ENCODE measurements at places on chromosomes 5 and 9.
A peak's percentile ranks its signal among the peaks of the same experiment; 100 is the strongest.

DNA sequence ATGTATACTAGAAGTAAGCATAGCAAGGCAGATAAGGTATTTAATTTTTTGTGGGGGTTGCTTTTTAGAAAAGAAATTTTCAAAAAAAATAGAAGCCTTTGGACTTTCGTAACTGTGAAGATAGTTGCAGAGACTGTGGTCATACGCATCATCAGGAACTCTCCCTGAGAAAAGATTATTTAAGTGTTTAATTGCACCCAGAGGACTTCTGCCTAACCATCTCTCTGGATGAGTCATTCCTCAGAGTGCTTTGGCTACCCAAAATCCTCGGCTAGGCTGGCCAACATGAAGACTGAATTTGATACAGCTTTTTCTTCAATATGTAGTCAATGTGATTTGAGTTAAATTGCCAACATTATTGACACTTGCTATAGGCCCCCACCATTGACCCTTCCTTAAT, 296.4 kb downstream of the TLR4 start:
- no peak for DNase-seq

DNA sequence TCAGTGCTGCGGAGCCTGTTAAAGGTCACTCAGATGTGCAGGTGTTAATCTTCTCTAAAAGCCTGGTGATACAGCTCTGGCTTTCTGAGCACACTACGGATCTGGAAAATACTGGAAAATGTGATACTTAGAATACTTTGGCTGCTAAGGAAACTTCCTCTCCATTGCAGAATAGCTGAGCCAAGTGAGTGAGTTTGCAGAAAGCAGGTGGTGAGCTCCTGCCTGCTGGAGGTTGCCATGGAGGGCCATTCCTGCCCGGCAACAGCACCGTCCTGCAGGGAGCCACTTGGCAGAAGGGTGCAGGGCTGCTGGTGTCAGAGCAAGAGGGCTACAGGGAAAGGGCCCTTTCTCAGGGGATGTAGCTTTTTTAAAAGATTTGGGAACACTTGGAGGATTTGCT, 40.7 kb downstream of the SECISBP2 start:
- no peak for DNase-seq

DNA sequence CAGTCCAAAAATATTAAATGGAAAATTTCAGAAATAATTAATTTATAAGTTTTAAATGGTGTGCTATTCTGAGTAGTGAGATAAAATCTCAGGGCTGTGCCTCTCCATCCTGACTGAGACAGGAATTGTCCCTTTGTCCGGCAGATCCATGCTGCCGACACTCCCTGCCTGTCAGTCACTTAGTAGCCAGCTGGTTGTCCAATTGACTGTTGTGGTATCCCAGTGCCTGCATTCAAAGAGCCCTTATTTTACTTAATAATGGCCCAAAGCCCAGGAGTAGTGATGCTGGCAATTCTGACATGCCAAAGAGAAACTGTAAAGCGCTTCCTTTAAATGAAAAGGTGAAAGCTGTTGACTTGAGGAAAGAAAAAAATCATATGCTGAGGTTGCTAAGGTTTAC, 157.5 kb downstream of the ENC1 start:
- DNase-seq, result no peak

DNA sequence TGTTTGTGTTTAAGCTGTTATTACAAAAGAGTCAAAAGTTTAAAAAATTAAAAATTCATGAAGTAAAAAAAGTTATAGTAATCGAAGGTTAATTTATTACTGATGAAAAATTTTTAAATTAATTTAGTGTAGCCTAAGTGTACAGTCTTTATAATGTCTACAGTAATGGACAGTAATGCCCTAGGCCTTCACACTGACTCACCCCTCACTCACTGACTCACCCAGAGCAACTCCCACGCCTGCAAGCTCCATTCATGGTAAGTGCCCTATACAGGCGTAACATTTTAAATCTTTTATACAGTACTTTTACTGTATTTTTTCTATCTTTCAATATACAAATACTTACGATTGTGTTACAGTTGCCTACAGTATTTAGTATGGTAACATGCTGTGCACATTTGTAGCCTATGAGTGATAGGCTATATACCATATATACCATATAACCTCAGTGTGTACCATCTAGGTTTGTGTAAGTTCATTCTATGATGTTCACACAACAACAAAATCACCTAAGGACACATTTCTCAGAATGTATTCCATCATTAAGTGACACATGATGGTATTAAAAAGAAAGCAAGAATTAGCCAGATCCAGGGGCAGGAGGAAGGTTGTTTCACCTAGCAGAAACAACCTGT, 40.1 kb downstream of the DCAF10 start:
- peak; percentile 69 for DNase-seq

DNA sequence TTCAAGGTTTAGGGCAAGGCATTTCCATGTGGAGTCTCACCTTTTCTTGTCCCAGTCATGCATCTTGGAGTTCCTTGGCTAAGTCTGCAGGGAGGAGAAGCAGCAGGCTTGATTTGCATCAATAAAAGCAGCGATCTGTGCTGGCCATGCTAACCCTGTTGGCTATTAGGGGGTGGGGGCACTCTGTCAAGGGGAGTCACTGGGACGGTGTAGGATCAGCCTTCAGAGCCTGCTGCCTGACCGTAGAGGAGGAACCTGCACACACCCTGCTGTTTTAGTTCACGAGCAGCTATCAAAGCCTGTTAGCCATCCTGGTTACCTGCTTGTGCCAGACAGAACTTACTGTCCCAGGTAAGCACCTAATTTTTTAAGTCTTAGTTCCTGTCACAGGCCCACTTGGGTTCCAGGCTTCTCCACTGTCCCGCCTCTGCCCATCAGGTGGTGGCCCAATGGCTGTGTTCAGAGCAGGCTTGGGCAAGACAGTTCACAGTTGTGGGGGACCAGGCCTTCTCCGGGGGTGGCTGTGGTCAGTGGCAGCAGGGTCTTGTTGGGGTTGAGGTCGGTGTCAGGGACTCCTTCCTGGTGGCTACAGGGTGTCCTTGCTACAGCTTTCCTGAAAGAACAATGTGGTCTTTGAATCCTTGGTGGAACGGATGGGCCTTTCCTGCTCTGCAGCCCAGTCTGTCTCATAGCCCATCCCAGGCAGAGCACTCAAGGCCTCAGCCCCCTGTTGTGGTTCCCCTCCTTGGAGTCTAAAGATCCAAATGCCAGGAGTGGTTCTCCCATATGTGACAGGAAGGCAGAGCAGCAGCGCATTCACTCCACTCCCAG, 43.7 kb downstream of the SECISBP2 start:
- DNase-seq, result no peak

DNA sequence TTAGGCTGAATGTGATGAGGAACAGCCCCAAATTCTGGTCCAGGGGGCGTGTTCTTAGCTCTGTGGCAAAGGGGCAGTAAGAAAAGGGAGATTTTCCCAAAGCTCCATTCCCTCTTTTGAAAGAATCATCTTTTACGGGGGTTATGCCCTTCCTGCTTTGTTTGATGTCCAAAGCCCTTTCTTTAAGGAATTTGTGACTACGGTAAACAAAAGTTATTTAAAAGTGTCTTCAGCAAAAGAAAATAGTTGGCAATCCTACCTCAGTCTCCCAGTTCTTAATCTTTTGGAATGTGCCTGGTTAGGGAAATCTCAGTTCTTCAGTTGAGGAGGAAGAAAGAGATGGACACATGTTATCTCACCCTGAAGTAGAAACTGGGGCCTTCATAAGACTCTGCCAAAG, 24.4 kb upstream of the ARSI start:
- DNase-seq, result no peak

DNA sequence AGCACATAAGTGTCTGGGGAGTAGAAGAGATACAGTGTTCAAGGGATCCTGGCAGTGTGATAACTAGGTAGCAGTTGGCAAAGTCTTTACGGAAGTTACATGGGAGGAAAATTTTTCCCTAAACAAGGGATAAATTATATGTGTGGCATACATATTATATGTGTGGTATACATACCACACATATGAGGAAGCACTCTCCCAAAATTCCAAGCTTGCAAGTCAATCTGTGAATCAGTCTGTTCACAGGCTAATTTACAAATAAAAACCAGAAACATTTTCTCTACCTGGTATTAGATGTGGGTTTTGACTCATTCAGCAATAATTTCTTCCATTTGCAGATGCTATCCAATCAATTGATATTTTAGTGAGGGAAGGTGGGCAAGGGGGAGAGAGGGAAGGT, 110.0 kb downstream of the ISOC1 start:
- DNase-seq, result peak; percentile 40

- DNase-seq, result no peak
Observed at GRCh38 chr9:109256336-109256735, 64.5 kb downstream of the EPB41L4B start.

- DNase-seq, result no peak
Observed at GRCh38 chr9:108241384-108242073, 614.3 kb downstream of the ACTL7B start.

DNA sequence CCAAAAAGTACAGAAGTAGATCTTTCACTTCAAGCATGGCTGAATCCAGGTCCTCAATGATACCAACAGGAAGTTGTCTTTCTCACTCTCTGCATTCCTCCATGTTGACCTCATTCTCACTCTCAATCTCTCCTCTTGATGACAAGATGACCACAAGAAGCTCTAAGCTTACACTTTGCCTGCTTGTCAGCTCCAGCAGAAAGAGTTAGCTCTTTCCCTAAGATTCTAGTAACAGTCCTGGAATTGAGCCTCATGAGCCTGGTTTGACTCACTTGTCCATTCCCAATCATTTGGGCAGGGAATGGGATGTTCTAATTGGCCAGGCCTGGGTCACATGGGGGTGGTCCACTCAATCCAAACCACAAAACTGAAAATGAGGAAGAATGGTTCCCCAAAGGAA, 3.3 kb upstream of the CLTA start:
- peak; percentile 91 for DNase-seq

DNA sequence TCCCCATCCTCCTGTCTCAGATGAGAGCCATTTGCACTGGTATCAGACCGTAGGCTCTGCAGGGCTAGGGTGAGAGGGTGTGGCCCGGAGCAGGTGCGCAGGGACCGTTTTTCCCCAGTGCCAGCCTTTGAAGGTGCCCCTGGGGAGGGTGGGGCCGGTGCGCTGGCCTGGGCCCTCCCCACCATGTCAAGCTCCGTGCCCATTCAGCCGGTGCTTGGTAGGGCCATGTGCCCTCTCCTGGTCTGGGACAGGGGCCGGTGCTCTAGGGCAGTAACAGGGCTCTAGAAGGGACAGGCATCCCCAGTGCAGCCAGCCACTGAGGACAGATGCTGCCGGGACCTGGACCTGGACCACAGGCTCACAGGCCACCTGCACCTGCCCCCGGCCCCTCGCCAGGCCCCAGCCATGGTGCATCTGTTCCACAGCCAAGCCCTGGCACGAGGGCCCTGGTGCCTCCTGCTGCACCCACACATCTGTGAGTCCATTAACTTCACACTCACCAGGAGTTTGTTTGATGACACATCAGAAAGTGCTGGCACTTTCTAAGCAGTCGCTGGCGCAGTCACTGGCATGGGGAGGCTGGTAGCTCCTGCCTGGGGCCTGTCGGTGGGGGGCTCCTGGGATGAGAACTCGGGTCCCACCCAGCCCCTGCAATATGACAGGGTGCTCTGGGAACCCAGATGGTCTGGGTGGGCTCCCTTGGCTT, 5.0 kb upstream of the QRFP start:
- no peak for DNase-seq

DNA sequence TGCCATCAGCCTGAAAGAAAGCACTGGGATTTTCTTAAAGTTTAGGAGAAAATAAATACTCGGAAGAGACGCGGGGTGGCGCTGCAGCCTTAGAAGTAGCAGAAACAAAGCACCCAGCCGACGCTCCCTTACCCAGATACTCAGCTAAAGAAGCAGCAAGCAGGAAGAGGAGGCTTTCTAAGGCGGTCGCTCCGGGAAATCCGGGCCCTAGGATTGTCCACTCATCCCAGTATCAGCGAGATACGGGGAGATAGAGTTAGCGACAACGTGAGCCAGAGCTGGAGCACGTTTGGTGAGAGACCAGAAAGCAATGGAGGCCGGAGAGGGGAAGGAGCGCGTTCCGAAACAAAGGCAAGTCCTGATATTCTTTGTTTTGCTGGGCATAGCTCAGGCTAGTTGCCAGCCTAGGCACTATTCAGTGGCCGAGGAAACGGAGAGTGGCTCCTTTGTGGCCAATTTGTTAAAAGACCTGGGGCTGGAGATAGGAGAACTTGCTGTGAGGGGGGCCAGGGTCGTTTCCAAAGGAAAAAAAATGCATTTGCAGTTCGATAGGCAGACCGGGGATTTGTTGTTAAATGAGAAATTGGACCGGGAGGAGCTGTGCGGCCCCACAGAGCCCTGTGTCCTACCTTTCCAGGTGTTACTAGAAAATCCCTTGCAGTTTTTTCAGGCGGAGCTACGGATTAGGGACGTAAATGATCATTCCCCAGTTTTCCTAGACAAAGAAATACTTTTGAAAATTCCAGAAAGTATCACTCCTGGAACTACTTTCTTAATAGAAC, at the start of gene PCDHB2:
Gene PCDHB2 (plus strand): TSS at position 135 of the 782 bp plus-strand sequence. CDS start 176 bp downstream, at position 311.
- DNase-seq, result peak; percentile 16

DNA sequence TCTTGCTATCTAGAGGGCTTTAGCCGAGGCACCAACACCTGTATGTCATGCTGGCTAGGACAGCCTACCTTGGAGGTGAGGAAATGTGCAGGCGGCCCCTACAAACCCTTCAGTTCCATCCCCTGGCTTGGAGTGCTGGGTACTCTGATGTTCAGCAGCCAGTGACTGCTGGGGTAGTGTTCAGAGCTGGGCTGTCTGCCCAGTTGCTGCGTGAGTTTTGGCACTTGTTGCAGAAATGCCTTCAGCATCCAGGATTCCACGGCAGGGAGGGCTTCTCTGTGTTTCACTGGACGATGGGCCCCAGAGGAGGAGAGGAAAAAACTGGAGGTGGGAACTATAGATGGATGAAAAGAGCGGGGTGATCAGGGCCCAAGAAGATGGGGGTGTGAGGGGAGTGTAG, 10.4 kb downstream of the SWI5 start:
- DNase-seq, result peak; percentile 76

GRCh38 chr9:134943836-134944235, 26.1 kb upstream of the FCN1 start:
- no peak for DNase-seq

- no peak for DNase-seq
Observed at GRCh38 chr9:104009826-104010225, 84.3 kb upstream of the SMC2 start.

GRCh38 chr9:110059461-110059860, 148.5 kb downstream of the C9orf152 start:
- DNase-seq, result peak; percentile 65

DNA sequence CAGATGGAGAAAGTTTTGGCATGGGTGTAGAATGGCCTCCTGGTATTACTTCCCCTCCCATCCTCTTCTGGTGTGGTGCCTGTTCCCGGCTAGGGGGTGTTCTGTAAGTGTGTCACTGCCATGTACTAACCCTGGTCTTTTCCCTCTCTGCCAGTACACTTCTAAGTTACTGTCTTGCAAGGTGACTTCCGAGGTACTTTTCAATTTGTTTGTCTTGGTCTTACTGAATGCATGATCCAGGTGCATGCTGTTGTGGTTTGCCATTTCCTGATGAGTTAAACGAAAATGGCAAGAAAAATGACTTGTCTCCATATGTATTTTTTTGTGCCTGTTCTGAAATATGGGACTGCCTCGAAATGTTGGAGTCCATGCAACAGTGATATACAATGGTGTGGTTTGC, 46.0 kb downstream of the C9orf152 start:
- DNase-seq, result no peak

- DNase-seq, result no peak
Observed at GRCh38 chr9:72202009-72202408, 52.8 kb downstream of the GDA start.

Measured in fibroblast of the aortic adventitia (primary cell).